ENCODE measurements at places on chromosomes 11 and 22. TPM values are rescaled to one million over a fixed set of nuclear protein-coding genes. Genes with fewer than 3 reads are reported as not detected.

DNA sequence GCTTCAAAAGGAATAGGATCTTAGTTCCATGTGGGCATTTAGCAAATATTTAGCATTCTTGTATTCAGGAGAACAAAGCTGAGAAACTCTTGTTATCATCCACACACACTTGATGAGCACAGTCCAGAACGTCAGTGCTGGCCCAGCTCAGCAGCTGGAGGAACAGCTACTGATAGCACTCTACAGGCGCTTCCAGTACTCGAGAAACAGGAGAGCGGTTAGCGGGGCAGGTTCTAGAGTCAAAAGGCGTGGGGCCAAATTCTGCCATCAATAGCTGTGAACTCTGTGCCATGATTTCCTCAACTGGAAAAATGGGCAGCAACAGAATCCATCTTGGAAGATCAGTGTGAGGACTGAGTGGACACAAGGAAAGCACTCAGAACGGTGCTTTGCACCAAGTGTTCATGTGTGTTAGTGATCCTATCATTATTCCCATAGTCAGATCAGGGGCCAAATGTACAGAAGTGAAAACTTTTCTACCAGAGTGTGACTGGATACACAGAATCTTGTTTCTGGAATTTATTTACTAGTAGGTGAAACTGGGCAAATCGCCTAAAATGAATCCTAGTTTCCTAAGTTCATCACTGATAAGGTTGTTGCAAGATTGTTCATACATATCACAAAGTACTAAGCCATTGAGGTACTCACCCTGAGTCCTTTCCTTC, 3.2 kb downstream of the JOSD1 start:
- DNase-seq, result no peak
- H3K4me3 ChIP-seq, result peak overlapping the region; percentile 3
- H3K27ac ChIP-seq, result peak overlapping the region; percentile 45

- peak; percentile 36 for DNase-seq
- peak overlapping the region; percentile 82 for H3K4me3 ChIP-seq
- H3K27me3 ChIP-seq, result no peaks in the 10 kb centered on the region
- peak overlapping the region; percentile 78 for H3K27ac ChIP-seq
- H3K4me1 ChIP-seq, result peaks cover 22% of the 10 kb centered on the region
These were observed 583 bp downstream of the APLP2 start for GRCh38 chr11:130070109-130070845.

DNA sequence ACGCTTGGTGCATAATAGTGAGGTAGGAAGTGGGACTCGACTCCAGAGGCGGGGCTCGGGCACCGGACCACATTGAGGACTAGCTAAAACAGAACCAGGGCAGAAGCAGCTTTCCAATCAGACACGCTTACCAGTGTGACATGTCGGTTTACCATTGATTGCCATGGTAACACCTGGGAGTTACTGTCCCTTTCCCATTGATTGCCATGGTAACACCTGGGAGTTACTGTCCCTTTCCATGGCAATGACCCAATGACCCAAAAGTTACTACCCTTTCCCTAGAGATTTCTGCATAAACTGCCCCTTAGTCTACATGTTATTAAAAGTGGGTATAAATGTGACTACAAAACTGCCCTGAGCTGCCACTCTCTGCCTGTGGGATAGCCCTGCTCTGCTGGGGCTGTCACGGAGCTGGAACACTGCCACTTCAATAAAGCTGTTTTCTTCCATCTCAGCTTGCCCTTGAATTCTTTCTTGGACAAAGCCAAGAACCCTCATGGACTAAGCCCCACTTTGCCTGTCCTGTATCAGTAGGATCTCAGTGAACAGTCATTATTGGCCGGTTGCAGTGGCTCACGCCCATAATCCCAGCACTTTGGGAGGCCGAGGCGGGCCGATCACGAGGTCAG, 77.4 kb upstream of the CRYBB3 start:
- peaks cover 20% of the 10 kb centered on the region for H3K4me1 ChIP-seq
- H3K36me3 ChIP-seq, result peaks cover 10% of the 10 kb centered on the region
- no peak overlapping the region for H3K27ac ChIP-seq
- H3K4me3 ChIP-seq, result no peak overlapping the region

- no peaks in the 10 kb centered on the region for H3K36me3 ChIP-seq
- H3K4me3 ChIP-seq, result no peak overlapping the region
- DNase-seq, result no peak
- H3K27me3 ChIP-seq, result peaks cover 3% of the 10 kb centered on the region
- no peaks in the 10 kb centered on the region for H3K4me1 ChIP-seq
These were observed 3.8 kb upstream of the NPAS4 start for GRCh38 chr11:66417000-66417399.

DNA sequence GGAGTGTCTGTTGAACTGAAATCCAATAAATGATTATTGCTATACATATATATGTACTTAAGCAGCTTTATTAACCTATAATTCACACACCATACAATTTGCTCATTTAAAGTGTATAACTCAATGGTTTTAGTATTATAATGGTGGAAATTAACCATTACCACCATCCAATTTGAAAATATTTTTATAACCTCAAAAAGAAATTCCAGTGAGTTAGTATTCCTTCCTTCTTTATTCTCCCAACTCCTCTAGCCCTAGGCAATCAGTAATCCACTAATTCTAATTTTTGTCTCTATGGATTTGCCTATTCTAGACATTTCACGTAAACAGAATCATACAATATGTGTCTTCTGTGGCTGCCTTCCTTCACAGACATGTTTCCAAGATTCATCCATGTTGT, 64.8 kb downstream of the MAPK1 start:
- peaks cover 8% of the 10 kb centered on the region for H3K4me1 ChIP-seq
- no peak overlapping the region for H3K27ac ChIP-seq
- no peaks in the 10 kb centered on the region for H3K27me3 ChIP-seq
- no peak for DNase-seq
- H3K36me3 ChIP-seq, result peaks cover 47% of the 10 kb centered on the region

DNA sequence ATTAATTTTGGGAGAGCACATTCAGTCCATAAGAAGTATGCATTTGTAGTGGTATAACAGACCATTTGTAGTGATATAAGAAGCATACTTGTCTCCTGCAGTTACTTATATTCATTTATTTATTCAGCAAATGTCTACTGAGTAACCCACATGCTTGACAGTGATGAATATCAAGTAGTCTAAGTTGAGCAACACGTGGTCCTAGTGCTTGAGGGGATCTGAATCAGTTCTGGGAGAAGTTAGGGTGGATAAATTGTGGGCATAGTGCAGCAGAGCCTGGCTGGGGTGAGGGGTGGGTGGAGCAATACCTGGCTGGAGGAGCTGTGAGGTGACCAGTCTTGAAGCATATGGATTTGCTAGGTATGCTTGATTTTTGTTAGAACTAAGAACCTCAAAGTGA, 24.3 kb downstream of the STX3 start:
- no peaks in the 10 kb centered on the region for H3K27me3 ChIP-seq
- H3K27ac ChIP-seq, result no peak overlapping the region
- no peak for DNase-seq
- peaks cover 6% of the 10 kb centered on the region for H3K4me1 ChIP-seq

DNA sequence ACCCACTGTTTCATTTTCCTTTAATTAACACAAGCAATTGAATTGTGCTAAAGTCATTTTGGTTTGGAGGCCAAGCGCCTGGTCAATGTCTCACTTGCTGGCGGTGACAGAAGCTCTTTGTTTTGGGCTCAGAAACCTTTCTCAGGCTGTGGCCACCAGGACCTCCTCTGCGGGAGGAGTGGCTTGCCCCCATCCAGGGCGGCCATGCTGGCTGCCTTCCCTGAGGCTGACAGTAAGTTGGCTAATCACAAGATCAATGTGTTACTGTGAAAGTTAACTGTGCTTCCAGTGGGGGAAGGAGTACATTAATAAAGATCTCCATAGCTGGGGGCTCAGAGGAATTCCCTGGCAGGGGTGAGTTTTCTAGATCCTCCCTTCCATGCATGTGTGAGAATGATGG, 1074.5 kb downstream of the NTM start:
- no peak overlapping the region for H3K4me3 ChIP-seq
- H3K27ac ChIP-seq, result no peak overlapping the region
- H3K4me1 ChIP-seq, result no peaks in the 10 kb centered on the region

GRCh38 chr11:122754553-122755322, 83.6 kb upstream of the CRTAM start:
- H3K27me3 ChIP-seq, result no peaks in the 10 kb centered on the region
- no peak overlapping the region for H3K4me3 ChIP-seq
- no peaks in the 10 kb centered on the region for H3K4me1 ChIP-seq

The SCGB2A2 gene
- not detected for total RNA-seq

DNA sequence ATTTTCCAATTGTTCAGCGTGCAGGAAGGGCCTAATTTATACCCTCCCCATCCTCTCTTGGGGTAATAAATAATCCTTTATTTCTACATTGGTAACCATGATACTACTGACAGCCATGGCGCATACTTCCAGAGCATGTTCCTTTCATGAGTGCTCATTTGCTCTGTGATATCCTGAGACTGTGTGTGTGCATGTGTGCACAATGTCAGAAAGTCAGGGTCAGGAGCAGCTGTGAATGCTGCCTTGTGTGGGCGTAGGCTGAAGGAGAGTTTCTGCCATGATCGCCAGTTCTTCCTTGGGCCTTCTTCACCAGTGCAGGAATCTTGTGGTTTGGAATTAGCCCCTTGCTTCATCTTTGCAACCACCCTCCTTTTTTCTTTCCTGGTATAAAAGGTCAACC, 10.2 kb downstream of the TUBA8 start:
- H3K4me3 ChIP-seq, result no peak overlapping the region
- no peaks in the 10 kb centered on the region for H3K4me1 ChIP-seq
- peaks cover 29% of the 10 kb centered on the region for H3K36me3 ChIP-seq
- H3K27me3 ChIP-seq, result no peaks in the 10 kb centered on the region

DNA sequence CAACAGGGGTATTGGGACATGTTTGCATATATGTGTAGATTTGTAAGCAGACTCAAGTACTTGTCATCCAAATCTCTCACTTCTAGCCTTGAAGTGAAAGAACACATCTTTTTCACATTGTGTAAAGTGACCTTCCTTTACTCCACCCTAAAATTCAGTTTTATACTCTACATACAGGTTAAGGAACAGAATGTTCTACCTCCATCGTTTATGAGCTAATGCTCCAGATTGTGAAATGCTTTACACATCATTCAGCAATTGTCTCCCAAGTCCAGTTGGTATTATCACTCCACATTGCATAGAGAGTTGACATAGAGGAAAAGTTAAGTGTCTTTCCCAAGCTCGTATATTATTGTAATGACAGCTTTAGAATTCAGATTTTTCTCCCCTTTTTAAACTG, 46.1 kb upstream of the BLID start:
- no peak overlapping the region for H3K27ac ChIP-seq
- no peak overlapping the region for H3K4me3 ChIP-seq
- no peak for DNase-seq
- no peaks in the 10 kb centered on the region for H3K36me3 ChIP-seq
- H3K4me1 ChIP-seq, result peaks cover 4% of the 10 kb centered on the region
- no peaks in the 10 kb centered on the region for H3K27me3 ChIP-seq

DNA sequence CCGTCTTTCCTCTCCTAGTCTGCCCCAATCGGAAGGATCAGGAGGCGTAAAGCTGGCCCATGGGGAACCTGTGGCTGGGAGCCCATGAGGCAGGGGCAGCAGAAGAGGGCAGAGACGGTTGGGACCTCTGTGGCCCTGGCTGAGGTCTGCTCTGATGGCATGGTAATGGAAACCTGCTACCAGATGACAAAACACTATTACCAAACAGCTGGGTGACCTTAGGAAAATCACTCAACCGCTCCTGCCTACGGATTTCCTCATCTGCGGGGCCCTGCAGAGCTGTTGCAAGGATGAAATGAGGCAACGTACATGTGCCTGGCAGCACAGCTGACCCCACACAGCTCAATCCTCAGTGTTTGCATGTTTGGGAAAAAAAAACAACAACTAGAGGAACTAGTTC, 4.6 kb downstream of the AP5B1 start:
- peaks cover 14% of the 10 kb centered on the region for H3K36me3 ChIP-seq
- DNase-seq, result no peak
- no peaks in the 10 kb centered on the region for H3K27me3 ChIP-seq
- H3K4me1 ChIP-seq, result no peaks in the 10 kb centered on the region
- H3K4me3 ChIP-seq, result no peak overlapping the region

GRCh38 chr11:60857378-60858232, 1.9 kb upstream of the PTGDR2 start:
- no peaks in the 10 kb centered on the region for H3K36me3 ChIP-seq
- no peak for DNase-seq
- H3K27me3 ChIP-seq, result no peaks in the 10 kb centered on the region
- no peaks in the 10 kb centered on the region for H3K4me1 ChIP-seq

DNA sequence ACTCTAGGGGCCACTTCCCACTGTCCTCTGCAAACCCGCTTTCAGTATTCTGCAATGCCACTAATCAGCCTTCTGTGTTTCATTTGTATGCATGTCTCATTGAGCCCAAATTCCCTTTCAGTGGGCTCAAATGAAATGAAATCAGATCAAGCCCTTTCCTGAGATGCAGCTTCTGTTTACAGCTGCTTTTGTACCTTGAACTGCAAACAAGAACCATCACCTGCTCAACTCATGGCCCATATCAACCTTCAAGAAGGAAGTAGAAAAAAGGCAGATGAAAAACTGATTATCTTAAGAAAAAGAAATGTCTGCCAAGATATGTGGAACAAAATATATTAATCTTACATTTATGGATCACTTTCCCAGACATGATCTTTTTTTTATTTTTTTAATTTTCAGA, 141.1 kb upstream of the ARHGAP42 start:
- H3K27me3 ChIP-seq, result no peaks in the 10 kb centered on the region
- no peak overlapping the region for H3K27ac ChIP-seq
- H3K4me1 ChIP-seq, result no peaks in the 10 kb centered on the region
- no peak overlapping the region for H3K4me3 ChIP-seq
- H3K36me3 ChIP-seq, result no peaks in the 10 kb centered on the region

- no peaks in the 10 kb centered on the region for H3K36me3 ChIP-seq
- no peak overlapping the region for H3K27ac ChIP-seq
- DNase-seq, result no peak
- H3K4me3 ChIP-seq, result no peak overlapping the region
- no peaks in the 10 kb centered on the region for H3K27me3 ChIP-seq
These were observed 4.6 kb downstream of the SOX10 start for GRCh38 chr22:37979782-37980181.

GRCh38 chr11:119316729-119317591, at the start of gene MCAM:
Gene MCAM, minus strand, starts transcription at chr11:119317130. Its CDS starts 29 bp downstream, at chr11:119317101.
- DNase-seq, result peak; percentile 63
- peak within 1 kb of the TSS; percentile 25 for H3K4me3 ChIP-seq
- H3K4me1 ChIP-seq, result peaks cover 54% of the 10 kb centered on the region
- peaks cover 10% of the 10 kb centered on the region for H3K27me3 ChIP-seq

DNA sequence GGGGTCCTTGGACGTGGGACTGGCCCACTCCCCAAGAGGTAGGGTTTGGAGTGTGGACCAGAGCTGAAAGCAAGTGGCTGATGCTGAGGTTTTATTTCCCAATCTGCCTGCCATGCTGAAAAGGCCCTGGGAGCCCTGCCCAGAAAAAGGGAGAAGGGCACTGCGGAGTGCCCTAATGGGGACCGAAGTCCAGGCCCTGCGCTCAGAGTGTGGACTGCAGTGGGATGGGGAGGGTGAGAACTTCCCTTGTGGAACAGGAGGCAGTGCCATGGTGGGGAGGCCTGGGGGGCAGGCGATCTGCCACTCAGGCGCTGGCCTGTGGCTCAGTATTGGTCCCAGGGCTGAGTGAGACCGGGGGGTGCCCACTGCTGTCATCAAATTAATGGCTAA, 4.3 kb downstream of the GPR152 start:
- no peak overlapping the region for H3K27ac ChIP-seq
- H3K27me3 ChIP-seq, result no peaks in the 10 kb centered on the region
- H3K4me3 ChIP-seq, result no peak overlapping the region
- H3K4me1 ChIP-seq, result peaks cover 4% of the 10 kb centered on the region

GRCh38 chr11:36404831-36405230, 105.2 kb downstream of the TRAF6 start:
- H3K27ac ChIP-seq, result no peak overlapping the region
- H3K4me3 ChIP-seq, result no peak overlapping the region
- DNase-seq, result no peak
- H3K36me3 ChIP-seq, result peaks cover 4% of the 10 kb centered on the region
- peaks cover 26% of the 10 kb centered on the region for H3K4me1 ChIP-seq
- H3K27me3 ChIP-seq, result no peaks in the 10 kb centered on the region

- no peaks in the 10 kb centered on the region for H3K27me3 ChIP-seq
- no peak overlapping the region for H3K27ac ChIP-seq
- no peaks in the 10 kb centered on the region for H3K36me3 ChIP-seq
- H3K4me1 ChIP-seq, result no peaks in the 10 kb centered on the region
These were observed 15.1 kb upstream of the SLC3A2 start for GRCh38 chr11:62865635-62866034.

All from heart left ventricle (tissue), 16 donors.